ENCODE measurements at places on chromosomes 5 and 9.

DNA sequence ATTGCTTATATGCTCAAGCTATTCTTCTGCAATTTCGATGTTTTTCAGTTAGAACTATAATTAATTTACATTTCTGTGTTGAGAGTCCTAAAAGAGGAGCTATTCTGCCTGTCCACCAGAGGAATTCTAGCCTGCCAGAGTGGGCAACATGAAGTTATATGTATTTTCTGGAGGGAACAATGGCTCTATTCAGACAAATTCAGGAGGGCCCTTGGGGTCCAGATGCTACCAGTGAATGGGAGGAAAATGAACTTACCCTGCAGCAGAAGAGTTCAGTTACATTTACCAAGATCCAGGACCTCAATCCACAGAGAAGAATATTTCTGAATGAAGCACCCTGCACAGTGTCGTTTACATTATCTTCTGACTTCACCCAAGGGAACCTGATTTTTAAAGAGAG, 80.7 kb downstream of the ITGA1 start:
- no peak for DNase-seq

DNA sequence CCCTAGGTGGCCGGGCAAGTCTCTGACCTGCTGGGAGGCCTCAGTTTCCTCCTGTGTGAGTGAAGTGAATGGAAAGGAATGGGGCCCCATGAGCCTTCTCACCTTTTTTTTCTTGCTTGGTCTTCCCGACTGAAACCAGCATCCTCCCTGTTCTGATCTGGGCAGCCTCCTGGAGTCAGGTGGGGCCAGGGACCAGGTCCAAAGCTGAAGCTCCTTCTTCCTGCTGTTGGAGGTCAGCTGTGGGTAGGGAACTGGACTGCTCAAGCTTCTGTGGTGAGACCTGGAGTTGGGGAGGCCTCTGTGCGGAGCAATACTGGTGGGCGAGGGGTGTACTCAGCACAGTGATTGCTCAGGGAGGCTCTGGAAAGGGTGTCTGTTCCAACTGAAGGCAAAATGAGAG, 99.7 kb downstream of the PCSK1 start:
- DNase-seq = no peak

DNA sequence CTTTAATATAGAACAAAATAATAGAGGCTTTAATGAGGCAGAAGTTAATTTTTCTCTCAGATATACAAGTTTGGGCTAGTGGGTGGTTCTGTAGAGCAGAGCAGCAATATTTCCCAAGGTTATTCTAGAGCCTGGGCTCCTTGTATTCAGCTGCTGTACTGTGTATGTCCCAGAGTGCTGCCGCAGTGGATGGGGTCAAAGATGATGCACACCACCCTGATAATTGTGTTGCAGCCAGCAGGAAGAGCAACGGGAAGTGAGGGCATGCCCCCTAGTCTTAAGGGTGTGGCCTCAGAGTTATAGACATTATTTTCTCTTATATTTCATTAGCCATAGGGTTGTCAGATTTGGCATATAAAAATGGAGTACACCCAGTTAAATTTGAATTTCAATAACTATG, 23.9 kb upstream of the KIF4B start:
- DNase-seq = no peak

DNA sequence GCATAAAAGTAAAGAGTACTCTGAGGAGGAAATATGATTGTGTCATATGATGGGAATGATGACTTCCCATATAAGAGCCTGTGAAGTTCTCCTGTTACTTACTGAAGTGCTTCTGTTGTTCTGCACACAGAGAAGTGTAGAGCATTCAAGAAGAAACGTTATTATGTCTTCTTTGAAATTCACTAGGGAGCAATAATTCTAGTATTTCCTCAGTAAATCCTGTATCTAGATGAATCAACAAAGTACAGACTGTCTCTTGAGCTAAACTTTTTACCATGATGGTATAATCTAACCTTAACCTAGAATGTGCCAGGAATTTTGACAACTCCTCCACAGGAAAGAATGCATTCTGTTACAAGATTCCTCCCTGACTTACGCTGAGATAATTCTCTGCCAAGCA, 18.9 kb upstream of the GHR start:
- DNase-seq = no peak

DNA sequence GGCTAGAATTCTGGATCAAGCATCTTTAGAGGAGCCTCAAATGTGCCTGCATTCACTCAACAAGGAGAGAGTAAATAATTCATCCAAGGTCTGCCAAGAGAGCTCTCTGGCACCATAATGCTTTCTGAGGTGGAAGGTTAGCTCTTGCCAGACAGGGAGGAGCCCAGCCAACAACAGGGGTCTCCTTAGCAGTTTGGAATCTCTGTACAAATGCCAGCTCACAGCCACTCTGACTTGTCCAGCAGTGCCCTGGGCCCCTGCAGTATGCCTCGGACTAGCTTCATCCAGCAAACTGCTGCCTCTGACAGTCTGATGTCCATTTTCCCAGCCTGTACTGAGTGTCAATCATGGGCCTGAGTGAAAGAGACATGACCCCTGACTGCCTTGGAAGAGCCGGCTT, 127.2 kb upstream of the SLC44A1 start:
- DNase-seq = no peak

GRCh38 chr5:132591145-132591544, 34.4 kb downstream of the RAD50 start:
- DNase-seq = no peak

DNA sequence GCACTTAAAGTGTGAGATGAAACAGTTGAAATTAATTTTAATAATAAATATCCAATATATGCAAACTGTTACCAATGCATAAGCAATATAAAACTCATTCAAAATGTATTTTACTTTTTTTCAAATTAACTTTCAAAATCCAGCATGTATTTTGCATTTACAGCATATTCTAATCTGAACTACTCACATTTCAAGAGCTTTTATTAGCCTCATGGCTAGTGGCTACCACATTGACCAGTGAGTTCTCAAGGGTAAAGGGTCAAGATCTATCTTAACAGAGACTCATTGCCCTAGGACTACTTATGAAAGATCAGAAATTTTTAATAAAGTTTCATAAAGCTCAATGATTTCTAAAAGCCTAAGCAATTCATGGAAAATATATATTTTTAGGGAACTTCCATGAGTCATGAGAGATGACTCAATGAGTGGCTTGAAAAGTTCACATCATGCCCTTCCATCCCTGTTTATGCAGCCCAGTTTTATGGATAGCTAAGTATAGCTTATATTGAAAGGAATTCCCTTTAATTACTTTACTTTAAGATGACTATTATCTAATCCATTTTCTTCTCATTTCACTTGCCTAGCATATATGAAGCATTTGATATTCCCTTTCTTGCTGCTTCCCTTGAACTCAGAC, 608.6 kb downstream of the SLCO4C1 start:
- no peak for DNase-seq

DNA sequence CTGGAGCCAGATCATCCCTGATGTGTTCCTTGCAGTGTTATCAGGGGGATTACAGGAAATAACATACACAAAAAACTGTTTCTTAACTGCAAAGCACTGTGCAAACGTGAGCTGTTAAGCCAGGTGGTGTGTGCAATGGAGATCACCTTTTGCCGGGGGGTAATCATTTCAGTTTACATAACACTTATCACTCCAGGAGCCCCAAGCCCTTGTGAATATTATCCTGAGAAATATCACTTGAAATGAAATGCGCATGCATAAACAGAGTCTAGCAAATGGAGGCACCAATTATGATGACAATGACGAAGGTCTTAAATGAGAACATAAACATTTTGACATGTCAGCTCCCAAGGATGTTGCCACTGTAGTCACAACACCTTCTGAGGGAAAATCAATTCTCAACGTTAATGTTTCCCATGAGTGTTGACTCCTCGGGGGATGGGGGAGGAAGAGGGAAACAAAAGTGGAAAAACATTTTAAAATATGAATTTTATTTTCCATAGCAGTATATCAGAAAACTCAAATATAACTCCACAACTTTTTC, 54.5 kb upstream of the RAD23B start:
- no peak for DNase-seq

GRCh38 chr9:98960409-98960808, 16.7 kb downstream of the COL15A1 start:
- no peak for DNase-seq

DNA sequence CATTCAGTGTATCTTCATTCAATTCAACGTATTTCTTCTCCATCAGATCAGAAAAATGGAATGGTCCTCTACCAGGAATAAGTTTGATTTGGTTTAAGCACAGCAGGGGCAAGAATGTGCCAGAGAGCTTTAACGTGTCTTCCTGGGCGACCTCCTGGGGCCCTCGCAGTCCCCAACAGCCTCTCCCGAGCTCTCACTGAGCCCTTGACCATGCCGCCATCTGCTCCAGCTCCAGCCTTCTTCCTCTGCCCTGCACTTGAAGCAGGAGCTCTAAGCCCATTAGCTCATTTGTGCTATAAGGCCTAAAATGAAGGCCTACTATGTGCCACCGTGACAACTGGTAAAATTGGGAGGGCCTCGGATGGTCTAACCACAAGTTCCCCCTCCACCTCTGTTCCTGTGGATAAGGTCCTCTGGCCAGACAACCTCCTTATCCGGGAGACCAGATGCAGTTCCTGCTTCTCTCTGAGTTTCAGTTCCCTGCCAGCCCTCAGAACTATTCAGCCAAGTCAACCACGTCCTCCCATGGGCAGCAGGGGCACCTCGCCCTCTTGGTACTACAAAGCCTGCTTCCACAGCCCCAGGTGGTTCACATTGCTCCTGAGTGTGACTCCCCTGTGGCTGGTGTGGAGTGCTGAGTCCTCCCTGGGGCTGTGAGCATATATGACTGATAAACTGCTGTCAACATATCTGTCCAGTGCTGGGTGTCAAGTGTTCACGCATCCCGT, 35.8 kb downstream of the C5orf15 start:
- DNase-seq = no peak

- no peak for DNase-seq
Observed at GRCh38 chr9:7691909-7692308, 107.7 kb downstream of the DMAC1 start.

DNA sequence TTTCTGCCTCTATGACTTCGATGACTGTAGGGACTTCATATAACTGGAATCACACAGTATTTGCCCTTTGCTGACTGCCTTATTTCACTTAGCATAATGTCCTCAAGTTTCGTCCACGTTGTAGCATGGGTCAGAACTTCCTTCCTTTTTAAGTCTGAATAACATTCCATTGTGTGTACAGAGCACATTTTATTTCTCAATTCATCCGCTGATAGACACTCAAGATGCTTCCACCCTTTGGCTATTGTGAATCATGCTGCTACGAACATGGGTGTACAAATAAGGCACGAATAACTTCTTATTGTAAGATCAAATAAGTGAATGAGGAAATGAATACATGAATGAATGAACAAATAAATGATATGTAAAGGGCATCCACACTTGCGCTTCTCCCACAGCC, 13.0 kb downstream of the BARX1 start:
- no peak for DNase-seq

DNA sequence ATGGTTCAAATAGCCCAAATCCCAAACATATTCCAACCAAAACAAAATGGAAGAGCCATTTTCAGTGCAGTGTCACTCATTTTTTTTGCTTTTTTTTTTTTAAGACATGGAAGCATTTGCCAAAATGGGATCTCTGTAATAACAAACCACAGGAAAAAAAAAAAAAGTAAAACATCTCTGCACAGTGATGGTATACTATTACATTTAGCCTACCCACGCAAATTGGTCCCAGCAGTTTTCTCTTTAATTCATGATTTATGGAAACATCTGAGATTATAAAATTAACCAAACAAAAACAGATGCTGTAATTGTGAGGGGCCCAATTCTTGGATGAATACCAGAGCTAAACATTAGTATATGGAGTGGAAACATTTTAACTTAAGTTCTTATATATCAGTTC, 566.6 kb downstream of the ZNF608 start:
- no peak for DNase-seq

GRCh38 chr5:54517512-54518145, at the start of gene SNX18:
SNX18 (plus strand) TSS chr5:54517759; CDS start chr5:54517953, 194 bp downstream.
- DNase-seq = peak; percentile 88

DNA sequence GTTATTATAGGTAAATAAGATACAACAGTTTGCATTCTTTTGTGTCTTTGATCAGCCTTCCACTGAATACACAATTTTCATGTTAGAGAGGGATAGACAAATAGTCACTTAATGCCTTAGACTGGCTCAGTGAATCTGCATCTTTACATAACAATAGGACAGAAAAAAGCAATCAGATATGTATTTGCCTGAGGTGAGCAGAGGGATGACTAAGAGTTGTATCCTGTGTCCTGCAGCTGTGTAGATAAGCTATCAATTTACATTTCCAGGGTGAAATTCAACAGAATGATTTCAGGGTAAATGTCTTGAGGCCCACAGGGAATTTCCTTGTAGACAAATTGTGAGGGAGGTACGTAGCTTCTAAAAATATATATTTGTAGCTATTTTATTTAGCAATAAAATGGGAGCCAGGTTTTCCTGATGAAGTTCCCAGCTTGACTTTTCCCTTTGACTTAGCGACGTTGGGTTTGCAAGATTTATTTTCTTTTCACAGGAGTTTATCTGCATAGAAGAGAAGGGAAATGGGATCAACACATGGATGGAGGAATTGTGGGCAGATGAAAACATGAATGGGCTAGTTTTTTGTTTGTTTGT, 586.1 kb upstream of the CDH6 start:
- DNase-seq = no peak

- no peak for DNase-seq
Observed at GRCh38 chr5:53576674-53577073, 16.2 kb downstream of the NDUFS4 start.

GRCh38 chr5:16679863-16680262, 63.1 kb upstream of the RETREG1 start:
- no peak for DNase-seq

DNA sequence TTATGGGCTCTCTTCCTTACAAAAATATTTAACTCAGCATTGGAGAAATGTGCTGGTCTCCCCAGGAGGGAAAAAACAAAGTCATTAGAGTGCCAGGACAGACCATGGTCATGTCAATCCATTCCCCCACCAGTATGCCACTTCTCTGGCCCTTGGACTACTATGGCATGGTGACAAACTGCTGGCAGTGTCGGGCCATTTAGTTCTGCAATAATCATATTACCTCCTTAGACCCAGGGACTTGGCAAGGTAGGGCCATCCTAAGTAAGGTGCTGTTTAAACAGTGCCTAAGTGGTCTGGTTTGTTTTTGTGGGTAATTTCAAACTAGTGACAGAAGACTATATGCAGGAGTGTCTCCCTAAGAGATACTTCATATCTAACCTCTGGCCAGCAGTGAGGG, 177.8 kb upstream of the STK32A start:
- DNase-seq = no peak

- no peak for DNase-seq
Observed at GRCh38 chr9:13269589-13270452, 9.7 kb downstream of the MPDZ start.

- no peak for DNase-seq
Observed at GRCh38 chr5:95821110-95822021, 1.2 kb downstream of the GLRX start.

DNA sequence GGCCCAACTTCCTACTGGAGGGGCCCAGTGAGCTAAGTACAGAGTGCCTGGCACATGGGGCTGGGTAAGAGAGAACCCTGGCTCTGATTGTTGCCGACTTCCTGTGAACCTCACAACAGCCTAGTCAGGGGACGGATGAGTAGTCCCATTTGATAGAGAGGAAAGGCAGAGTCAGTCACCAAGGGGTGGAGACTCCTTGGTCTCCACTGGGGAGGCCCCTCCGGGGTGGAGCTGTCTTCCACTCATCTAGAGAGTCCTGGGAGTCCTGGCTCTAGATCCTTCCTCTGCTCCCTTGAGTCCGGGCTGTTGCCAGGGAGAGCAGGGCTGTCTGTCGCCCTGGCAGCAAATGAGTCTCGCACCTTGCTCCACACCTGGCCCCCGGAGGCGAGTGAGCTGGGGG, 8.0 kb downstream of the GRK6 start:
- no peak for DNase-seq

GRCh38 chr5:132267931-132268768, 10.7 kb downstream of the PDLIM4 start:
- DNase-seq = no peak
